ENCODE measurements at places on chromosomes 5 and 9. TPM values are rescaled to one million over a fixed set of nuclear protein-coding genes. Genes with fewer than 3 reads are reported as not detected.

TTLL11 gene
- 7.7 TPM for total RNA-seq

DNA sequence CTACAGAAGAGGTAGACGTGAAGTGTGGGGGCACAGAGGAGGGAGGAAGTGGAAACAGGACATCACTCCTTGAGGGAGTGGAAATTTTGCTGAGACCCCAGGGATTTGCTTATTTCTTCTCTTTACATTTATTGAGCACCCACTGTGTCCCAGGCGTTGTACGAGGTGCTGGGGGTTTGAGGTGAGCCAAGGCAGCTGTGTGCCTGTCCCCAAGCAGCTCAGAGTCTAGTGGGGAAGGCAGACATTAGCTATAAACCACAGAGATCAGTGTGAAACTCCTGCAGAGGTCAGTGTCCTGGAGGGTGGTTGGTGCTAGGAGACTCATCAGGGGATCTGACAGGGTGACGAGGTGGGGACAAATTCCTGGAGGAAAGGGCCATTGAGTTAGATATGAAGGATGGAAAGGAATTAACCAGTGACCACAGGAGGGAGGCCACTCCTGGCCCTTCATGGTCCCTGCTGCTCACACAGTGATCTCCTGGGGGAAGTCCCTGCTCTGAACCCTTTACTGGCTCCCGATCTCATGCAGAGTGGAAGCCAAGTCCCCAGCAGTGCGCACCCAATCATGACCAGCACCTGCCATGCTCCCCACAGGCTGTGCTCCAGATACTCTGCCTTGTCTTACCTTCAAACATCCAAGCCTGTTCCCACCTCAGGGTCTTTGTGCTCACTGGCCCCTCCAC is 3.4 kb upstream of the CXCL14 start:
- DNase-seq: no peak

DNA sequence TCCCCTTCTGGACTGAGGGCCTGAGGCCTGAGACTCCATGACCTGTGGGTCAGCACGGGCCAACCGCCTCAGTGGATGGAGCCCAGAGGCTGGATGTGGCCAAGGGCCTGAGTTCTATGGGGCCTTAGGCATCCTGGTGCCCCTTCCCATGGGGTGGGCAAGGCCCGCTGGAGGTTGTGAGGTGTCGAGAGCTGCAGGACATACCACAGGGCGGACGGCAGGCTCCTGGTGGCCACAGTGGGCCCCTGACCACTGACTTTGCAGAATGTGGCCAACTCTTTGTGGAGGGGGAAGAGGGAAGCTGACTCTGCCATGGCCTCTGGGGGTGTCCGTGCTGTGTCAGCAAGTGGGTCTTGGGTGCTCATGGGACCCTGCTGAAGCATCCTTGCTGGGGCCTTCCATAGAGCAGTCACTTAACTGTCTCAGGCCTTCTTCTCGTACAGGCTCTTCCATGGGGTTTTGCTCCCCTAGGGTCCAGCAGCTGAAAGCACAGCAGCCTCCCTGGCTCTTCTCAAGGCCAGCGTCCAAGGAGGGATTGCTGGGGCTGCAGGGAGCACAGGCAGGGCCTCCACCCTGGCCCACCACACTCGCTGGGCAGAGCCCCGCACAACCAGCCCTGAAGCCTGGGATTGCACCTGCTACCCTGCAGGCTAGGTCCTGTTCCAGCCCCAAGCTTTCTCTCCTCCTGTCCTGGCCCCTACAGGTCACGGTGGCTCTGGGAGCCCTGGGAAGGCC is 21.6 kb upstream of the SLC9A3 start:
- DNase-seq: no peak

- no peak for DNase-seq
Observed at GRCh38 chr5:125826214-125826613, 597.0 kb upstream of the GRAMD2B start.

GRCh38 chr9:128383791-128384190 is 12.6 kb downstream of the URM1 start:
- no peak for DNase-seq

DCTN4 gene
- 63.1 TPM for total RNA-seq

DNA sequence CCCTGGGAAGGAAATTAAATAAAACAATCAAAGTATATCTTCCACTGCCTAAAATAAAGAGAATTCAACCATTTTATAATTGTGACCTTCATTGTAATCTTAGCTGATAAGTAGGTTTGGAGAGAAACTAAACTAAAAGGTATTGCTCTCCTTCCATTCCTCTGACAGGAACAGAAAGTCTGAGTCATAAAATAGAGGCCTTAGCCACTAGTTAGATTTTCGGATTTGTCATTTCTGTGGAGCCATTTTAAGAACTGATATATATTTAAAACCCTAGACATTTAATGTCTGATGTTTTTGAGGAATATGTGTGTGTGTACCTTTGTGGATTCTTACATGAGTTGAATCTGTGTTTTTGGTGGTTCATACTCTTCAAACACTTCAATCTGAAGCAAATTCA is 11.8 kb upstream of the TMC1 start:
- no peak for DNase-seq
